ENCODE measurements at places on chromosomes 11 and 22.

DNA sequence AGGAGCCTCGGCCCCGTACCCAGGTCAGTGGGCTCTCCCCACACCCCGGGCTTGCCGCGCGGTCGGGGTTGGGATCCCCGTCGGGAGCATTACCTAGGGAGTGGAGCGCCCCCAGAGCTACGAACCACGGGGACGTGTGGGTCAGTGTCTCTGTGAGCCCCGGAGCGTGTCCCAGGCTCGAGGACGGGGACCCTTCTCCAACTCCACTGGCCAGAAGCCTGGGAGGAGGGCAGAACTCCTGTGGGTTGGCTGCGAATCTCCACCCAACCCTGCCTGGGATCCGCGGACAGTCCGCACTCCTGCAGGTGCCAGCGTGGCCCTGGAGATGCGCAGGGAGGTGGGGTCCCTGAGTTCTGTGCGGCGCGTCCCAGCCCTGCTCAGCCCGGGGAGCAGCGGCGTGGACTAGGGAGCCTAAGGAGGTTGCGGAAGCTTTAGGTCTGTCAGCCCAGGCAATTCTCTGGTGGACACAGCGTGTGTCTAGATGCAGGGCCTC lies 346 bp downstream of the PPFIBP2 start:
- peak; percentile 33 for DNase-seq

- no peak for DNase-seq
Observed at GRCh38 chr11:84899740-84900139, 727.4 kb downstream of the DLG2 start.

DNA sequence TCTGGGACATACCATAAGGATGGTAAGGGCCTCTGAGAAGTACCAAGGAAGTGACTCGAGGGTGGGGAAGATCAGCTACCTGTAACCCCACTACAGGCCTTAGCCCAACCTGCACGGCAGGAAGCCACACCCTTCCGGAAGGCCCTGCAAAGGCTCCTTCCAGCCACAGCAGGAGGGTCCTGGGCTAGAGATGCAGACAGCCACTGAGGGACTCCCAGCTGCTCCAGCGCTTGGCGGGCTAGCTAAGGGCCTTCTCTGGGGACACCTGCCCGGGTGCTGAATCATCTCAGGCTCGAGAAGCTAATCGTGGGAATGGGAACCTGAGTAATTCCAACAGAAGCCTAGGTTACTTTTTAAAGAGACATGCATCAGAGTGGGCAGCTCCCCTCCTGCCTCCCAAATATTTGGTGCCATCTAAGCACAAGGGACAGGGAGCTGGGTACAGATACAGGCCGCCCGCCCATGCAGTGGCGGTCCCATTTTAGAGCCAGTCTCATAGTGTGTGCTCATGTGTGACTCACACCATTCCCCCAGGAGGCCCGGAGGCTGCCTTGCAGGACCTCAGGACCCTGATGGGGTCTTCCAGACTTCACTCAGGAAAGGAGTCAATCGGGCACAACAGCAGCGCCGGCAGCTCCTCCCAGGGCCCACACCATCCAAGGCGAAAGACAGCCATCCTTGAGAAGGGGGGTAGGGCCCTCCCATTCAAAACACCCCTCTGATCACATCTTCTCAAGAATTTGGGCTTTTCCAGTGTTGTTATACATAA lies 8.0 kb downstream of the MYH9 start:
- peak; percentile 46 for DNase-seq

DNA sequence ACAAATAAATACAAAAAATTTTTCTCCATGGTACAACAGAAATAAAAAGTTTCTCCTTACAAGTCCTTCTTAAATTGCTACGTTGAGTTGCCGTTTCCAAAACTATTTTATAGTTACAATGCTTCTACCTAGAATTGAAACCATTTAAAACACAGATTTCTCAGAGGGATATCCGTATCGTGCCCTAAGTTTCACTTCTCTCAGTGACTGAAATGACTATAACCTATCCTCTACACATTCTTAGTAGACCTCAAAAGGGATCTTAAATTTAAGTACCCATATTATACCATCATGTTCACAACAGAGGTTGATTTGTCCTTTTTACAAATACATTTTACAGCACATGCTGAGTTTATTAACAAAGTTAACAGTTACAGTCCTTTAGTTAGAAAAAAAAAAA lies 44.1 kb downstream of the USP28 start:
- DNase-seq: no peak

GRCh38 chr22:19819208-19819910 lies 35.3 kb downstream of the GNB1L start:
- no peak for DNase-seq

- no peak for DNase-seq
Observed at GRCh38 chr22:43077121-43077877, 11.9 kb downstream of the TTLL1 start.

- no peak for DNase-seq
Observed at GRCh38 chr11:87359401-87359800, 321.7 kb downstream of the TMEM135 start.

- DNase-seq: no peak
Observed at GRCh38 chr11:15864026-15864805, 492.1 kb downstream of the SOX6 start.

GRCh38 chr22:44555597-44555996 lies 57.6 kb upstream of the RTL6 start:
- DNase-seq: no peak

GRCh38 chr22:37018815-37019308 lies 385 bp downstream of the TST start:
- no peak for DNase-seq

DNA sequence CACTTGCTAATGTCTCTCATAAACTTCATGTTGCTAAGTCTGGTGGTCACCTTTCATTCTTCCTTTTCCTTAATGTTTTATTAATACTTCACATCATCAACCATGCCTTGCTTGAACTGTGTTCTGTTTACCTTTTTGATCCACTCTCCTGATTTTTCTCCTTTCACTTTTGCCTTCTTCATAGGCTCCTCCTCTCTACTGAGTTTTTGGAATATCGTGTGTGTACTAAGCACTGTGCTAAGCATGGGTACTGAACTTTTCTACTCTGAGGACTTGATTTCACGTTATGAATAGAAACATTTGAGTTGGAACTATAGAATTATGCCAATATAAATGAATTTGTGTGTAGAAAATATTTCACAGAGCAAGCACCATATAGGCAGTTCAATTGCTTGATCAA lies 90.6 kb downstream of the ATM start:
- no peak for DNase-seq

GRCh38 chr11:33944693-33945424 lies 53.0 kb upstream of the LMO2 start:
- no peak for DNase-seq

GRCh38 chr11:61369372-61370348 lies 7.5 kb downstream of the TMEM138 start:
- DNase-seq: no peak

GRCh38 chr11:285021-285893 lies 3.7 kb upstream of the PGGHG start:
- no peak for DNase-seq

GRCh38 chr11:96307776-96308140 lies 35.2 kb downstream of the MAML2 start:
- DNase-seq: no peak

DNA sequence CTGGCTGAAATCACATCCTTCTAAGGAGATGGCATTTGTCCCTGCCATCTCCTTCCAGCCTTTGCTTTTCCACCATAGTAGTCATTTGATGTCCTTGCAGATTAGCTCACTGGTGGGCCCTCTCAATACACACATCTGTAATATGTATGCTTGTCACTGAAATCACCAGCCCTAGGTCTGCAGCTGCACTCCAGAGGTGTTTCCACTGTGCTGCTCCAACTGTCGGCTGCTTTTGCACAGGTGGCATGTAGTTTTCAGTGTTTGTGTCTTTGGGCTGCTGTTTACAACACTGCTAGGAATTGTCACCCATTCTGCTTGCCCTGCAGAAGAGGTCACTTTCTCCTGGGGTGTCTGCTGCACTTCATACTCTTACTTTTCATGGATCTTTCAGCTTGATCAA lies 69.0 kb upstream of the GRAMD1B start:
- no peak for DNase-seq

- DNase-seq: no peak
Observed at GRCh38 chr11:20221566-20221965, 61.3 kb upstream of the DBX1 start.

DNA sequence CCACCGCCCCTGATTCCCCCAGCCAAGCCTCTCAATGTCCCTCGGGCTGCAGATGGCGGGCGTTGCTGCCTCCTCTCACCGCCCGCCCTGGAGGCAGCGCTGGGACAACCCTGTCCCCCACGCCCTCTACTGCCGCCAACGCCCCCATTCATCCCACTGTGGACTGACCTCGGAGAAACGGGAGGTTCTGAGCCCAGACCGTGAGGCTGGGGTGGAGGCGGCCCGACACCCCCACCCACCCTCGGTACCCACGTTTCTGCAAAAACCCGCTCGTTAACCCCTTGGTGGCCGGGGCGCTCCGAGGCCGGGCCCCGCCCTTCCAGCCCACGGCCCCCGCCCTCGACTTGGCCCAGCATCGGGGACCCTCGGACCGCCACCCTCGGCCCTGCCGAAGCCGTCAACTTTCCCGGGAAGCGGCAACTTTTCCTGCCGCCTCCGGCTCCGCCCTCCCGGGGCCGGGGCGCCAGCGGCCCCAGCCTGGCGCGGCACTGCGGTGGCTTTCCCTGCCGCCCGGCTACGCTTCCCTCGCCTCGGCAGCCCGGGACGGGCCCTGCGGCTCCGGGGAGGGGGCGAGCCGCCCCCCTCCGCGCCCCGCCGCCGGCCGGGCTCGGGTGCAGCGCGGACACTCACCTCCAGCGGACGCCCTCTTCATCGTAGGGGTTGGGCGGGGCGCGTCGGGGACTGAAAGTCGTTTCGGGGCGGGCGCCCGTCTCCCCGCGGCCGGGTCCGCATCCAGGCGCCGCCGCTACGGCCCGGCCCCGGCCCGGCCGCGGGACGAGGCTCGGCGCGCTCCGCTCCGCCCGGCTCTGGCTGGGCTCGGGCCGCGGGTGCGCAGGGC lies 458 bp downstream of the RTN4R start:
- DNase-seq: peak; percentile 39

DNA sequence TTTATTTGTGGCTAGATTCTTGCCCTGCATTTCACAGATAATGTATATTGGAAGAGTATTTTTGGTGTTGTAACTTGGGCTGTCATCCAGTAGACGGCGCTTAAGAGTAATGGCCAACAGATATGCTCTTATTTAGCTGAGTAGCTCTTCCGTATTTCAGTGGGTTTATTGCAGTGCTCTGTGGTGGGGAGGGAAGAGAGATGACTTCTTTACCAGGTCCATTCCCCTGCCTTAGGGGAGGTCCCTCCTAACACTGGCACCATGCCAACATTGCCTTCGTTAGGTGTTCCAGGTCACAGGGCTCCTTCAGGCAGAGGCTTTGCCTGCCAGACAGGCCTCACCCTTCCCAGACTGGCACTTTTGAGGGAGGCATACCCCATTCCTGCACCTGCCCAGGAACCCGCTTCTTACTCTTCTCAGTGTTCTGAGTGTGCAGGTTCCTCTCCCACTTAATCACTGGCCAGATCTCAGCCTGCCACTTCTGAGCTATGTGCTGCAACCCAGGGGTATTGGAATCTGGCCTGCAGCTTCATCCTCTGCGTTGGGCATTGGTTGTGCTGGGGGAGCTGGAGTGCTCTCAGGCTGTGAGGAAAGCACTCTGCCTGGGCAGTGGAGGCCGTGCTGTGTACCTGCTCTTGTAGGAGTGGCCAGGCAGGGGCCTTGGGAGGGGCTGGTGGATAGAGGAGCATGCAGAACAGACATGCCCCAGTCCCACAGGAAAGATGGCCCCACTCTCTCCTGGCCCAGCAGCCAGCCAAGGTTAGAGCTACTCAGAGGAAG lies 29.4 kb upstream of the SLN start:
- no peak for DNase-seq

DNA sequence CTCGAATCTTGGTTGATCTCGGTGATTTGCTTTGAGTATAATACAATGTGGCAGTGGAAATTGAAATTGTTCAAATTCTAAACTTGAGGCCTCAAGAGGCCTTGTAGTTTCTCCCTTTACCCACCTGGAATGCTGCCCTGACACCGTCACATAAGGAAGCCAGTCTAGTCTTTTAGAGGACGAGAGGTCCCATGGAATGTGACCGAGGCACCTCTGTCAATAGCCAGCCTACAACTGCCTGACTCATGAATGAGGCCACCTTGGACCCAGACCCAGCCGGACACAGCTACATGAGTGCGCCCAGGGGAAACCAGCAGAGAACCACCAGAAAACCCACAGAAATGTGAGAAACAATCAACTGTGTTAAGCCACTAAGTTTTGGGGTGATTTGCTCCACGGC lies 52.5 kb downstream of the RPL27A start:
- no peak for DNase-seq

GRCh38 chr11:46738887-46739286 lies 19.9 kb downstream of the F2 start:
- no peak for DNase-seq

- DNase-seq: no peak
Observed at GRCh38 chr22:42991010-42991651, 23.8 kb downstream of the PACSIN2 start.

DNA sequence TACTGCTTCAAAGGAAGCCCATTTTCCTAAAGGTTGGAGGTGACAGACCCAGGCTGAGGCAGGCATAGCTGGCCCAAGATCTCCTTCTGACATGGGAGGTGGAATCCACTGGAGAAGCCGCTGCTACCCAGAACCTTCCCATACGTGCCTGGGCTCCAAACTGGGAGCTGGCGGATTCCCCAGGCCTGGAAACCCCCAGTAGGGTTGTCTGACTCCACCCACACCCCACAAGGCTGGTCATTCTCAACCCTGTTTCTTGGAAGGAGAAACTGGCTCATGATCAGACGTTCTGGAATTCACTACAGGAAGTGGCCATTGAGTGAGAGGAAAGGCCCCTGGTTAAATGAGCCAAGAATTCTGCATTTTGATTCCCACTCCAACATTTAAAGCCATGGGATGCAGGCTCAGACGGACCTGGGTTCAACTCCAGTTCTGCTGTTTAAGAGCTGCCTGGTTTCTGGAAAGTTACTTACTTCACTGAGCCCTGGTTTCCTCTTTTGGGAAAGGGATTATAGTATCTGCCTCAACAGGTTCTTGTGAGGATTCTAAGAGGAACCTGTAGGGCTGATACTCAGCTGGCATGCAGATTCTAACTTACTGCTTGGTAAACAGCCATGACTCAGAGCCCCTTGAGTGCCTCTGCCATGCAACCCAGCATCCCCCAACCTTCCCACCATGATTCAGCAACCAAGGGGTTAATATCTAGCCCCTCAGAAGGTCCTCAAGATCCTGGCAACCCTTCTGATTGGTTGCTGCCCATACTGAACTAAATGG lies 19.4 kb upstream of the TSKU start:
- DNase-seq: no peak

DNA sequence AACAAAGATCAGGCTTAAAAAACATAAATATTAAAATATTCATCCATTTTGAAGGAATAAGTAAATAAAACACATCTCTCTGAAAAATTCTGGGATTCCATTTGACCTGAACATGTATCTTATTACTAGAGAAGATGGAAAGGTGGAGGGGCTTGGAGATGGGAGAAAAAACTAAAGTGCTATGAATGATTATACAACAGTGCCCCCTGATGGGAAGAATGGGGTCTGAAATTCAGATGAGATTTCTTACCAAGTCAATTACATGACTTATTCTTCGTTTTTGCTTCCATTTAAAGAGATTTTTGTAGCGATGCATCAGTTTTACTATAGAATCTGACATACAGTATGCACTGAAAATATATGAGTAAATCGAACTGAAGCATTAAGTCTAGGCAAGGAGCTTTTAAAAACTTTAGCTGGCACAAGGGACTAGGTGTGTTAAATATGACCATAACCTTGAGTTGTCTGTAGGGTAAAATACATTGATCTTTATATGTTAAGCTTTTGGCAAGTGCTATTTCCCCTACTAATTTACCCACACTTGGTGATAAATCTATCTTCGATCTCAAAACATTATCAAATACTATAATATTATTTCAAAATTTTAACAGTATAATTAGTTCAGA lies 718.8 kb downstream of the CNTN5 start:
- no peak for DNase-seq

GRCh38 chr11:70908223-70908622 lies 344.2 kb downstream of the SHANK2 start:
- no peak for DNase-seq
